Stimulated activated CD4-positive, alpha-beta T cell treated with anti-CD3 and anti-CD28 coated beads, Interleukin-1b, Interleukin-23, amount 100 ng/mL, for 1 hour (primary cell): ENCODE measurements at places on chromosomes 7 and 10.

- no peak for DNase-seq
These were observed 16.9 kb upstream of the GPR146 start for GRCh38 chr7:1027242-1028043.

GRCh38 chr7:116171094-116171493 is 39.2 kb upstream of the TES start:
- DNase-seq, result no peak

GRCh38 chr7:75977743-75978142 is 16.7 kb downstream of the TMEM120A start:
- no peak for DNase-seq

DNA sequence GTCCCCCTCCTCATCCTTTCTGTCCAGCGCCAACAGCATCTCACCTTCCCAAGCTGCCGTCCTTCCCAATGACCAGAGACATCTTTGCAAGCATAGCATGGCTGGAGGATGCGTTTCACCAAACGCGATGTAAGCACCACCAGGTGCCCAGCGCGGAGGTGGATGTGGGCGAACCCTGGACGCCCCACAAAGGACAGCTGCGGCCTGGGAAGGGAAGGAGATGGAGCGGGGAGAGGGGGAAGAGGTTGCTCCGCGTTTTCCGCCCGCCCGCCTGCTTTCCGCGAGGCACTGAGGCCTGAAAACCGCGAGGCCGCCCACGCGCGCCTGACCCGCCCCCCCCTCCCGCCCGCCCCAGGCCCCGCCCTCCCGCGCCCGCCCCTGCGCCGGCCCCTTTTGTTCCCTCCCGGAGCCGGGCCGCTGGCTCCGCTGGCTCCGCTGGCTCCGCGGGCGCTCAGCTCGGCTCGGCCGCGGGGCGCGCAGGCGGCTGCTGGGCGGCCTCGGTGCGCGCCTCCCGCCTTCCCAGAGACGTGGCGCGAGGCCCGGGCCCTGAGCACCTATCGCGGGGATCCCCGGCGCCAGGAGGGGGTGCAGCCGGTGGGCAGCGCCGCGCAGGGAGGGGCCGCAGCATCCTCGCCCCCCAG is at the start of gene CLIP2:
TSS of gene CLIP2 (plus strand) at position 390 of the 641 bp plus-strand sequence. CDS start 28,140 bp downstream, outside the sequence.
- DNase-seq, result peak; percentile 64
